ENCODE measurements at places on chromosomes 3 and 15. TPM values are rescaled to one million over a fixed set of nuclear protein-coding genes. Genes with fewer than 3 reads are reported as not detected.

Gene AADACL2
- not detected for polyA plus RNA-seq

DNA sequence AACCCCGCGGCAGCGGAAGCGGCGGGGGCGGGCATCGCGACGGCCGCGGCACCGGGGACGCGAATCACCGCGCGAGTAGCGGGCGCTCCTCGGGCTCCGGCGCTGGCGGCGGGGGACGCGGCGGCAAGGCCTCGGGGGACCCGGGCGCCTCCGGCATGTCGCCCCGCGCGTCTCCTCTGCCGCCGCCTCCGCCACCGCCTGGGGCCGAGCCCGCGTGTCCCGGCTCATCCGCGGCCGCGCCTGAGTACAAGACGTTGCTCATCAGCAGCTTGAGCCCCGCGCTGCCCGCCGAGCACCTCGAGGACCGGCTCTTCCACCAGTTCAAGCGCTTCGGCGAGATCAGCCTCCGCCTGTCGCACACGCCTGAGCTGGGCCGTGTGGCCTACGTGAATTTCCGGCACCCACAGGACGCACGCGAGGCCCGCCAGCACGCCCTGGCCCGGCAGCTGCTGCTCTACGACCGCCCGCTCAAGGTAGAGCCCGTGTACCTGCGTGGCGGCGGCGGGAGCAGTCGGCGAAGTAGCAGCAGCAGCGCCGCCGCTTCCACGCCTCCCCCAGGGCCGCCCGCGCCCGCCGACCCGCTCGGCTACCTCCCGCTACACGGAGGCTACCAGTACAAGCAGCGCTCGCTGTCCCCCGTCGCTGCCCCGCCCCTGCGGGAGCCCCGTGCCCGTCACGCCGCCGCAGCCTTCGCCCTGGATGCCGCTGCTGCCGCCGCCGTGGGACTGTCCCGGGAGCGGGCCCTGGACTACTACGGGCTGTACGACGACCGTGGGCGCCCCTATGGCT is 675 bp downstream of the RBM15B start:
- DNase-seq: no peak

DNA sequence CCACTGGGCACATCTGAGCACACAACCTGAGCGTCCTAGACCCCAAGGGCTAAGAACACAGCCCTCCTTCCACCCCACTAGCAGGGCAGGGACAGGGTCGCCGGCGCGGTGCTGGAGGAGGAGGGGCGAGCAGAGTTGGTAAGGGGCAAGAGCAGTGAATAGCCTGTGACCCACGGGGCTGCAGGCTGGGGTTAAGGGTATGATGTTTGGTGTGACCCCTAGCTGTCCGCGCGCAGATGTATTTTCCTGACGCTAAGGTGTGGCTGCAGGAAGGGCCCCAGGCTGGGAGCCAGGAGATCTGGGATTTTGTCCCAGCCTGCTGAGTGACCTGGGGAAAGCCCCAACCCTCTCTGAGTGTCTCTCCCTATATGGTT is 1.3 kb upstream of the C15orf39 start:
- no peak for DNase-seq

DNA sequence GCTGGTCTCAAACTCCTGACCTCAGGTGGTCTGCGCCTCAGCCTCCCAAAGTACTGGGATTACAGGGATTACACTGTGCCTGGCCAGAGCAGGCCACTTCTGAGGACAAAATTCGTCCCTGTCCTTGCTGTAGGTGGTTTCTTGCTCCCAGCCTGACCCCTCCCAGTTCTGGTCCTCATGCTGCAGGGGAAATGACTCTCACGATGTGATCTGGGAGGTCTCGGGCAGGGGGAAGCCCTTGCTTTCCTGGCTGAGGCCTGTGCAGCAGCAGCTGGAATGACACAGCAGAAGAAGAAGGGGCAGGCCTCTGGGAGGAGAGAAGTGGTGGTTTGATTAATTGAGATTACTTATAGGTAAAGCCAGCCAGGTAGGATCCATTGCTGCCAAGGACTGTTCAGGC is 39.3 kb downstream of the MEGF11 start:
- DNase-seq: no peak

Gene ARL6IP5
- polyA plus RNA-seq: 105 TPM

GRCh38 chr3:13085081-13085845 is 12.0 kb upstream of the IQSEC1 start:
- DNase-seq: no peak

Gene SMAD6
- polyA plus RNA-seq: 25.6 TPM

DNA sequence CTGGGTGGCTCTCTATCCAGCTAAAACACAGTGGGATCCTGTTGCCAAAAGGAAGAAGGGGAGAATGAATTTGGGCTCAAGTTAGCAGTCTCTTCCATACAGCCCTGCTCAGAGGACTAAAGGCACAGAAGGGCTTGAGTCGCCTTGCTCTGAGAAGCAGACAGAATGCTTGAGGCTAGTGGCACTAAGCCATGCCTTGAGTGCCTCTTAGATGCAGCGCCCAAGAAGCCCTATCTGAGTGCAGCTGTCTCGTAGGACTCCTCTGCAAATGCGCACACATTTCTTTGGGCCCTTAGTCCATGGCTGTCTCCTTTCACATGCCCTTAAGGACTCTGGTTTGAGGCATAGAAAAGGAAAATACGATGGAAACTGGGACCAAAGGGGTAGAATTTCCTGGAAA is 211.3 kb upstream of the CHRM5 start:
- no peak for DNase-seq

Gene SSUH2
- 4.9 TPM for polyA plus RNA-seq

Gene SPTBN5
- 1.4 TPM for polyA plus RNA-seq

GRCh38 chr15:77044228-77045042 is 26.5 kb downstream of the TSPAN3 start:
- no peak for DNase-seq

Gene CNTN6
- 3.8 TPM for polyA plus RNA-seq

GRCh38 chr3:102182162-102182561 is 252.7 kb upstream of the ZPLD1 start:
- no peak for DNase-seq

DNA sequence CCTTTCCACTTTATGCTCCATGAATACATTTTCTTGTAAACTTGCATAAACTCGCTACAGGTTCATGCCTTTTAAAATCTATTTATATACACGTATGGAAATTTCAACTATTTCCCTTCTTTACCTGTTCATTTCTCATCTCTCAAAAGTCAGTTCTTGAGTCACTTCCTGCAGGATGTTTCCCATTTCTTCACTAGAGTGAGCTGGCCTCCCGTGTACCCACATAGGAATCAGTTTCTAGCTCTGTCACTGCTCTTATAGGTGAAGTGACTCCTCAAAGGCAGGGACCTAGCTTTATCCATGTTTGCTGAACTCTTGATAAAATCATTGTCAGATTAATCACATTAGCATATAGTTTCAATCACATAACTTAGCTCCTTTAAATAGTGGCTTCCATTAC is 259.7 kb downstream of the EPHA3 start:
- no peak for DNase-seq

- no peak for DNase-seq
Observed at GRCh38 chr3:90054311-90054710, 946.9 kb downstream of the EPHA3 start.

DNA sequence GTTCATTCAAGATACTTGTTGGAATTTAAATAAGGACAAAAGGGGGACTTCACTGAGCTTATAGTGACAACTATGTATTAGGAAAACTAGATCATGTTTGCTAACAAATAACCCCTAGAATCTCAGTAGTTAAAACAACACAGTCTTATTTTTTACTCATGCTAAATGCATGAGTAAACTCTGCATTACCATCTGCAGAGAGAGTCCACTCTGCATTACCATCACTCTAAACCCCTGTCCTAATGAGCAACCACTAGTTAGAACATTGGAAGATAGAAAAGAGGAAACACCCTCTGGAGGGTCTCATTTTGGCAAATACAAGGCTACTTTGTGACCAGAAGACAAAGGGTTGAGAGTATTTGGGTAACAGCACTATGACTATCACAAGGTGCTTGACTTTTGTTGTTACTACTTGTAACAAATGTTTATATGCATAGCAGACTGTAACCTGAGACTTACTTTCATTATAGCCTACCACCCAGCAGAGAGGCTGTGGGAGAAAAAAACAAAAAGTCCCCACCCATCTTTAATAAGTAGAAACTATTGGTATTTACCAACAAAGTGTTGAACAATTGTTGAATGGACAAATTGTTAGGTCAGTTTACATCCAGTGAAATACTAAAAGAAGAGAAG is 99.1 kb downstream of the OXSM start:
- no peak for DNase-seq

DNA sequence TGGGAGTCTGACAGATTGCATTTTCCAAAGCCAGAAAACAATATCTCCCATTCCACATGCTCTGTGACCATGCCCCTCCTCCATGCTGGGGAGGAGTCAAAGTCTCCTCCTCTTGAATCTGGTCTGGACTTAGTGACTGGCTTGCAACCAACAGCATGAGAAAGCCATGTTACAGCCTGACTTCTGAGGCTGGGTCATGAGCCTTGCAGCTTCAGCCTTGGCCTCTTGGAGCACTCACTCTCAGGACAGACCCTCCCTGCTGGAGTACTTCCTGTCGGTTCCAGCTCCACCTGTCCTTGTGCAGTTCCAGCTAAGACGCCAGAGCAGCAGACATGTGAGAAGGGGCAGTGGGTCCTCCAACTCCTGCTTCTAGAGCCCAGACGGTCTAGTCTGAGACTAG is 49.7 kb upstream of the RBSN start:
- DNase-seq: peak; percentile 28

DNA sequence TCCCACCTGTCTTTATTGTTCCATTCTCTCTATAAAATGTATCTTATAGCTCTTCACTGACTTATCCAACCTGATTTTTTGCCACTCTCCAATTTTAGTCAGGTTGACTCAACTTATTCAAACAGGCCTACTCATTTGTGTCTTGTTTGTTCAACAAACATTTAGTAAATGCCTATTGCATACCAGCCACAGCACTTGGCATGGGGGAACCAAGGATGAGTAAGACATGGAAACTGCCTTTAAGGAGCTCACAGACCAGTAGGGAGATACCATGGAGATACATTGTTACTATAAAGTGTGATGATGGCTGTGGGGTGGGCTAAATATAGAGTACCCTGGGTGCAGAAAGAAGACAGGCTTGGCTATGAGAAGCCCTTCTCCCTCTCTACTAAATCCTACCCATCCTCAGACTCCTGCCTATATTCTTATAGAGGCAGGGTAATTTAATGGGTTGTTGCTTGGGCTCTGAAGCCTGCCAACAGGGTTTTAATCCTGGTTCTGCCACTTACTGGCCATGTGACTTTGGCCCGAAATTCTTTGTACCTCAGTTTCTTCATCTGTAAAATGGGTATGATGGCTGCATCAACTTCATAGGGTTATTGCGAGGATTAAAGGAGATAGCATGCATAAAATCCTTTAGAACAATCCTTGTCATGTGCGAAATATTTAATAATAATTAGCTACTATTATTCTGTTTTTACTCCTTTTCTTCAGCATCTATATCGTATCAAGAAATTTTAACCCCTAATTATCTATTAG is 348.5 kb upstream of the UMPS start:
- DNase-seq: no peak

DNA sequence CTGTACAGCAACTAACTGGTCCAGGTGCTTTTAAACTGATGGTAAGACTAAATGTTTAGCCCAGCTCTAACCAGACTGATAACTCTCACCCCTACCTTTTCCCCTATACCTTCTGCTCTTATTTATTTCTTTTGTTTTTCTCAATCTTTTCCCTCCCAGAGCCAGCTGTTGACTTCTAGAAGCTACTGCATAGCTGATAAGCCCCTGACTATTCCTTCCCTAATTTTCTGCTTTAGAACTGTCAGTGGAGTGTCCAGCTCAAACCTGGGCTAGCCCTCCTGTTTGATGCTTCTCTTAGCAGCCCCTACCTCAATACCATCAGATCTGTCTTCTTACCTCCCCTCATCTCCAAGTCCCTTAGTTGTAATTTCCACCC is 20.6 kb downstream of the SLC35G2 start:
- no peak for DNase-seq

- no peak for DNase-seq
Observed at GRCh38 chr3:27596334-27596841, 112.2 kb upstream of the SLC4A7 start.

DNA sequence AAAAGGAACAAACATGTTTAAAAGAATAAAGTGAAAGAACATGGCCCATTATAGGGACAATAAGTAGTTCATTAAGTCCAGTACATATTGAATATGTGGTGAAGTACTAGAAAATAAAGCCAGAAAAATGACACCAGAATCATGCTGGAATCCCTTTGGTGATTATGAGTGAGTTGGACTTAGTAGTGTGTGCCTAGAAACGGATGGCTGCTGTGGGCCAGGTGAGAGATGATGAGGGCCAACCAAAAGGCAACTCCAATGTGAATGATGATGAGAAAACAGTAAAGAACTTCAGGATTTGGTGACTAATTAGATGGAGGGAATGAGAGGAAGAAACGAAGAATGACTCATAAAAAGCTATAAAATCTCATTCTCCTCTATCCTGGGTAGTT is 3.3 kb downstream of the CRYGS start:
- DNase-seq: no peak

Gene TGM5
- not detected for polyA plus RNA-seq

DNA sequence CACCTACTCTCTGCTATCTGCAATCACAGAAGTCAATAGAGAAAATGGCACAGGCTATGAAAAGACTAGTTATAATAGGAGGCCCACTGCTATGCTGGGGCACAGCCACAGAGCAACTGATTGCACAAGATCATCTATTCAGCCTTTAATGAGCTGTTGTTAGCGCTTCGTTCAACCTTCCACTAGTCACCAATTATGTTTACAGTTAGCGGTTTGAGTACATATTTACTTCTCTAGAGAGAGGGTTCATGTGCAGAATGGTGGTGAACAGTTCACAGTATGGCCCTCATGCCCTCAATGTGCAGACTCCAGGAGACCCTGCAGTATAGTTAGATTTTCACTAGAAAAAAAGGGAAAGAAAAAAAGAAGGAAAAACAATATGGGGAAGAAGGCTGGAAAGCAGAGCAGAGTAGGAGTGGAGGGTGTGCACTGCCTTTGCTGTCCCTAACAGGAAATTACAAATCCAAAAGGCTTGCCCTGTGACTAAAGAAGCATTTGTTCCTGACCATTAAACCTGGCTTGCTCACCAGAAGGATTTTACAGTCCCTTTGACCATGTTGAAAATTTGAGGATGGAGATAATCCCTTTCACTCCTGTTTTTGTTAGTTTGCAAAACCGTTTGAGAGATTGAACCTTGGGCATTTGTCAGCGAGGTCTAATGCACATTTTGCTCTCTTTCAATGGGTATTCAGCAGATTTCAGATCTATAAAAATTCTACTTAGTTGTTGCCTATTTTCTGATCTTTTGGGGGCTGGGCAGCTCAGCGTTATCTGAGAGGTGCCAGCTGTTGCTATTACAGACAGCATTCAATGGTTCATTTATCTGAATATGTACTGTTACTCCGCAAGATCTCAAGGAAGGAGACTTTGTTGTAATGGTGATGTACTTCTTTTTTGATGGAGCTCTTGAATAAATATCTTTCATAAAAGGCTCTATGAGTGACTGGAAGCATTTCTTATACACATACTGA is 296.1 kb downstream of the LSAMP start:
- no peak for DNase-seq

Gene FILIP1L
- 19.5 TPM for polyA plus RNA-seq

All from renal cortex interstitium (tissue), 15 donors.